ENCODE measurements at places on chromosomes 1 and 21.

DNA sequence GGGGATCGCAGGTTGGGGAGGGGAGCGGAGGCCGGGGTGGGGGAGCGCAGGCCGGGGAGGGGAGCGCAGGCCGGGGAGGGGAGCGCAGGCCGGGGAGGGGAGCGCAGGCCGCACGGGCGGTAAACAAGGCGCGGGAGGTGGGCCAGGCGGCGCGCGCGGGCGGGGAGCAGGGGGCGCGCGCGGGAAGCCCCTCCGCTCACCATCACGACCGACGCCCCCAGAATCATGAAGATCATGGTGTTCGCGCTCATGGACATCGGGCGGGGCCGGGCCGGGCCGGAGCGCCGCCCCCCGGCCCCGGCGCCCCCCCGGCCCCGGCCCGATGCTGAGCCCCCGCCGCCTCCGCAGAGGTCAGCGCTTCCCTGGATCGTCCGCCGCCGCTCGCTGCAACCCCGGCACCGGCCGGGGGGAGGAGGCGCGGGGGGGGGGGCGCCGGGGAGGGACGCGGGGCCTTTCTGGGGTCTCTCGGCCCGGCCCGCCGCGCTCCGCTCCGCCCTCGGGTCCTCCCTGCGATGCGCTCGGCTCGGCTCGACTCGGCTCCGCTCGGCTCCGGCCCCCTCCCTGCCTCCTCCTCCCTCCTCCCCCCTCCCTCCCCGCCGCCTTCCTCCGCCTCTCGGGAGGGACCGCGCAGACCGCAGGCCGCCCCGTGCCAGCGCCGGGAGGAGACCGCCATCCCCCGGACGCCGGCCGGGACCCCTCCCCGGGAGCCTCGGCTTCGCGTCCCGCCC is at the start of gene TMEM240:
TMEM240 (minus strand) TSS at position 535 of the 728 bp plus-strand sequence; CDS start at position 257, 278 bp downstream.
- DNase-seq, result peak; percentile 49

DNA sequence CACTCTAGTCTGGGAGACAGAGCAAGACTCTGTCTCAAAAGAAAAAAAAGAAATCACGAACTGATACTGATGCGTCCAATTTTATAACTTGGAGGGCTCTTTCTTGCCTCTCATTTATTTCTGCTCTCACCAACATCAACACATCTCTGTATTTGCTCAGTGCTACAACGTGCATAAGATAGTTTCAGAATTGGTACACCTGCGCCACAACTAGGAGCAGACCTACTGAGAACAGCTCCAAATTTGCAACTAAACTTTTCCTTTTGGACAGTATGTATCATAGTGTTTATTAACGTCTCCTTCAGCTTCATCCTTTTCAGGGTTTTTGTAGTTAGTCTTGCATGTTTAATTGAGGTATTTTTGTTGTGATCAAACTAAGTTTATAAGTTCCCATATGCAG is 27.7 kb downstream of the TRAPPC10 start:
- no peak for DNase-seq

DNA sequence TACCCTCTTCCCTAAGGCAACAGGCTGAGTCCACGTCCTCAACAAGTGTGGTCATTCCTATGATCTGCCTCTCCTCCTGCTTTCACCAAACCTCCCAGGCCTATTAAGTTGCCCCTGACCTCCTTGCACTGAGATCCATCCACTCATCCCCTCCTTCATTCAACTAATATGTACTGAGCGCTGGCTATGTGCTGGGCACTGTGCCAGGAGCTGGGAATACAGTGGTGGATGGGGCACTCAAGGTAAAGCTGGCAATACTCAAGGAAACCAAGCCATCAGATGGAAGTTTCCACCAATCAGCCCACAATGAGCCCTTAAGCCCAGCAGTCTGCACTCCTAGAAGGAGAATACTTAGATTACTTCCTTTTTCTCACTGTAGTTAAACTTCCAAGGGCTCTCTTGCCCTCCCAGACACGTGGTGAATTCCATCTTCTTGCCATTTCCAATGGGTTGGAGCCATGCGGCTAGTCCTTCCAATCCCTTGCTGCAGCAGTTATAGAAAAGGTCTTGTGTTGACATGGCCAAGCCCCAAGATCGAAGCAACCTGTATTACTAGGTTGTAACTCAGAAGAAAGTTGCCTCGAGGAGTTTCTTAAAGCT is 279.9 kb upstream of the RUNX1 start:
- no peak for DNase-seq

DNA sequence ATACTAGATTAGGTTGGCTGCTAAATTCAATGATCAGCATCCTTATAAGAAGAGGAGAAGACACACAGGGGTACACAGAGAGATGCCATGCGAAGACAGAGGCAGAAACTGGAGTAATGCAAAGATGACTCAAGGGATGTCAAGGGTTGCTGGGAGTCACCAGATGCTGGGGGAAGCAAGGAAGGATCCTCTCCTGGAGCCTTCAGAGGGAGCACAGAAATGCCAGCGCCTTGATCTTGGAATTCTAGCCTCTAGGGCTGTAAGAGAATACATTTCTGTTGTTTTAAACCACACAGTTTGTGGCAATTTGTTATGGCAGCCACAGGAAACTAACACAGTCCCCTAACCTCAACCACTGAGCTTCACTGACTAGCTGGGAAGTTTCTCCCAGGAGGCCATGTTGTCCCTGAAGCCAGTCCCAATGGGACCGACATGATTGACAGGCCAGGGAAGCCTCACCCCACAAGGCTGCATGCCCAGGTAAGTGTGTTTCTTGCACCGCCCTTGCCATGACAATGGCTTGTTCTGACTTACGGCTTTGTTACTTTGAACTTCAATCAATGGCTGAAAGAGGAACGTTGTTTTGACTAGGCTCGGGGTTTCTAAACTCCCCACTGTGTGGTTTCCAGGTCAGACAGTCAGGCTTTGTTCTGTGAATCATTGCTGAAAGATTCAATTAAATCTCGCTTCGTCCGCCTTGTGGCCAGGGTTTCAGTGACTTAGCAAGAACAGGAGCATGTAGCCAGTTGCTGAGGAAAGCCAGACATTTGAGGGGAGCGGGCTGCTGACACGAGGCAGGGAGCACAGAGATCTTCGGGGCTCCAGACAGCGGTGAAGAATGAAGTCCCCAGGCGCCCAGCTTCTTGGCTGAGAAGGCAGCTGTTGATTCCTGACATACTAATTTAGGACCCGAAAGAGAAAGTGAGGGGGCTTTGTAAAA is 62.3 kb downstream of the RUNX1 start:
- no peak for DNase-seq

DNA sequence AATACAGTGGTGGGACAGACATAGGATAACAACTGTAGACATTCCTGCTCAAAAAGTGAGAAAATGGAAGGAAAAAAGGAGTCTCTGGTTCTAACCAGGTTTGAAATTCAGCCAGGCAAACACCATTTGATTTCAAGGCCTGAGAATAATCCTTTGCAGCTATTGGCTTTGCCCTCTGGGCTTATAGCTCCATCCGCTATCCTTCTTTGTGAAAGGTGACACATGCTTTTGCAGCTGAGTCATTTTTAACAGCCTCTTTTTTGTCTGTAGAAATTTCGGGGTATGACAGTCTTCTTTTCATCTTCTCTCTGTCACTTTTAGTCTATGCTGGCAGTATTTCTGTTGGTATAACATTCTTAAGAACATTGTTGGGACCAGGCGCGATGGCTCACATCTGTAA is 16.2 kb downstream of the SDHC start:
- DNase-seq, result no peak

DNA sequence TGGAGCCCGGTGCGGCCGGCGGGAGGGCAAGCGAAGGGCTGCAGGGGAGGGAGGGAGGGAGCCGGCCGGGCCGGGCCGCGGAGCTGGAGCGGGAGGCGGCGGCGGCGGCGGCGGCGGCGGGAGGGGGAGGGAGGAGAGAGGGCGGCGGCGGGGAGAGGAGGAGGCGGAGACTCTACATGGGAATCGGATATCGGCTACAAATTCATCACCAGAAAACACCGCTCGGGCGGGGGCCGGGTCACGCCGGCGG is at the start of gene AKT3:
AKT3 (minus strand) TSS at position 42 of the 250 bp plus-strand sequence. CDS start 7,073 bp downstream, outside the sequence.
- DNase-seq, result peak; percentile 79

DNA sequence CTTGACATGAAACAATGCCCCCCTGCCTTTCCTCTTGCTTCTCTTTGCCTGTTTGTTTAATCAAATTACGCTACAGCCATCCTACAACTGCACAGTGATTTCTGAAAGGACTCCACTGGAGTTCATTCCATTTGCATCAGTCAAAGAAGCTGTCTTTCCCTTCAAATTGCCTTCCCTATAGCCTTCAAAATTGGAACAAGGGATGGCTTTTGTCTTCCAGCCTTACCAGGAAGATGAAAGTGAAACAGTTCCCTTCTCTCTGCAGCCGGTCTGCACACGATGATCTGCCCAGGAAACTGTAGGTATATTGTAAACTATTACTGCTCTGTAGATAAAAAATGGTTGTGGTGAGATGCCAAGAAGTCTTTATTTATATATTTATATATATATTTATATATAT is 65.6 kb upstream of the ETS2 start:
- DNase-seq, result no peak

DNA sequence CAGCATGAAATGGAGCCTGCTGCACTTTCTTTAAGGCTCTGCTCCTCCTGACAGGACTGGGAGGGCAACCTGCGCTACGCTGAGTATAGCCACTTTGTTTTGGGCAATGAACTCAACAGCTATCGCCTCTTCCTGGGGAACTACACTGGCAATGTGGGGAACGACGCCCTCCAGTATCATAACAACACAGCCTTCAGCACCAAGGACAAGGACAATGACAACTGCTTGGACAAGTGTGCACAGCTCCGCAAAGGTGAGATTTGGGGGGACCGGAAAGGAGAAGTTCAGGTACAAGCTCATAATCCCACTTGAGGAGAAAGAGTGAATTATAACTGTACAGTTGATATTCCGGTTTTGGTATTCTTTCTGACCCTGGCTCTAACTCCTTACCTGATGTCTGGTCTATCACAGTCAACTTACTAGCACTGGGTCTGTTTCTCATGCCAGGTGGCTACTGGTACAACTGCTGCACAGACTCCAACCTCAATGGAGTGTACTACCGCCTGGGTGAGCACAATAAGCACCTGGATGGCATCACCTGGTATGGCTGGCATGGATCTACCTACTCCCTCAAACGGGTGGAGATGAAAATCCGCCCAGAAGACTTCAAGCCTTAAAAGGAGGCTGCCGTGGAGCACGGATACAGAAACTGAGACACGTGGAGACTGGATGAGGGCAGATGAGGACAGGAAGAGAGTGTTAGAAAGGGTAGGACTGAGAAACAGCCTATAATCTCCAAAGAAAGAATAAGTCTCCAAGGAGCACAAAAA is 5.4 kb downstream of the ANGPTL7 start:
- no peak for DNase-seq

GRCh38 chr1:67795179-67795912 is 37.9 kb downstream of the GNG12 start:
- DNase-seq, result no peak

- no peak for DNase-seq
Measured at GRCh38 chr1:180566026-180566425, 7.3 kb downstream of the OVAAL start.
